ENCODE measurements at places on chromosomes 11 and 22. TPM values are rescaled to one million over a fixed set of nuclear protein-coding genes. Genes with fewer than 3 reads are reported as not detected.
A peak's percentile ranks its signal among the peaks of the same experiment; 100 is the strongest.

Gene CLTCL1
- polyA plus RNA-seq, result 0.17 TPM

Gene DUSP8
- not detected for polyA plus RNA-seq

Gene SLC2A11
- 7.0 TPM for polyA plus RNA-seq

Gene PGA3
- polyA plus RNA-seq, result not detected

Gene MYOD1
- polyA plus RNA-seq, result not detected

Gene CCT8L2
- polyA plus RNA-seq, result not detected

Gene FAM111B
- polyA plus RNA-seq, result 10.9 TPM

Gene AGBL2
- polyA plus RNA-seq, result 14.6 TPM

Gene SLC16A8
- not detected for polyA plus RNA-seq

Gene SMIM38
- polyA plus RNA-seq, result not detected

Gene CARNS1
- polyA plus RNA-seq, result 0.80 TPM

Gene UCP2
- 2,628 TPM for polyA plus RNA-seq

Gene CD3G
- 2.3 TPM for polyA plus RNA-seq

Gene OR6T1
- not detected for polyA plus RNA-seq

Gene INPP5J
- polyA plus RNA-seq, result not detected

Gene KRTAP5-11
- polyA plus RNA-seq, result not detected

Gene GPR83
- polyA plus RNA-seq, result not detected

Gene UPB1
- 0.26 TPM for polyA plus RNA-seq

GRCh38 chr11:130042093-130042591 is 27.6 kb upstream of the APLP2 start:
- DNase-seq, result no peak

- no peak for DNase-seq
Measured at GRCh38 chr22:36966851-36967540, 52.3 kb downstream of the TST start.

- no peak for DNase-seq
Measured at GRCh38 chr22:18096823-18097222, 13.8 kb upstream of the TUBA8 start.

- peak; percentile 39 for DNase-seq
Measured at GRCh38 chr22:31230871-31231621, 18.9 kb downstream of the LIMK2 start.

- DNase-seq, result no peak
Measured at GRCh38 chr11:88414981-88415413, 77.5 kb upstream of the CTSC start.

DNA sequence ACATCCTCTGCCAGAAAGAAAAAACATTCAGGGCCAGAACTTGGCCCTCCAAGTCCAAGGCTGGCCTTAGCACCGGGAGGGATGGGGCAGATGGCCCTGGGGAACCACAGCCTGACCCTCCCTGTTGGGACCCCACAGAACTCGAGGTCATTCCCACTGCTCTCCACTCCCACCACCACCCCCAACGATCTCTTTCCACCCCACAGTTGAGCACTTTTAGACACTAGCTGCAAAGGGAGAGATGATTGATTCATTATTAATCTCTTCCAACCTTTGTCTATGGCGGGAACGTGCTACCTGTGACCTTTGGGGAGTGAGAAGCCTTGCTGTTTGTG is 869.7 kb downstream of the BRD1 start:
- DNase-seq, result no peak

GRCh38 chr11:58685973-58686722 is 45.6 kb downstream of the GLYAT start:
- DNase-seq, result no peak

DNA sequence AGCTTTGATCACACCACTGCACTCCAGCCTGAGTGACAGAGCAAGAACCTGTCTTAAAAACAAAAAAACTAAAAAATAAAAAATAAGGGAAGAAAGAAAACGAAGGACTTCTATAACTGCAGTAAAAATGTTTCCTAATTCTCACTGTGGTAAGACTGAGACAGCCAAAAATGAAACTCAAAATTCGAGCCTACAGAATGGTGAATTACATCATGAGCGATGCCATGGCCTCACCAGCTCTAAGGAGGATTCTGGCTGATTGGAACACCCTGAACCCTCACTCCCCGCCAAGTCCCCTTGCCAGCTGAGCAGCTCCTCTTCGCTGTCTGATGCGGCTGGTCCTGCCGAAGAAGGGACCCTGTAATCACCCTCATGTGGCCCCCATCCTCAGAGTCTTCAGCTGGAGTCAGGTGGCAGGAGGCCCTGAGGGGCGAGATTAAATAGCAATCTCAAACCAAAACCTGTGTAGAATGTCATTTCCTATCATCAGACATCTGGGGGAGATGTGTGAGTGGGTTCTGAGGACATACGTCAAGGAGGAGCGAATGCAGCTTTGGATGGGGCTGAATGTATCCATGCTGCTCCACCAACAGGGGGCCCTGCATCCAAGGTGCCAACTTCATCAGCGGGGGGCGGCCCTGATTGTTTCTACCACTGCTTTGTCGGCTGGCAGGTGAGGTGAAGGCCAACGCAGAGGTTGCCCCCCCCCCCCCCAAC is 29.2 kb downstream of the PDGFB start:
- no peak for DNase-seq

- DNase-seq, result no peak
Measured at GRCh38 chr22:49663823-49664222, 163.8 kb downstream of the BRD1 start.

- DNase-seq, result no peak
Measured at GRCh38 chr11:119406005-119406404, 17.0 kb downstream of the THY1 start.

GRCh38 chr22:35649636-35650250 is 1.5 kb downstream of the APOL6 start:
- no peak for DNase-seq

DNA sequence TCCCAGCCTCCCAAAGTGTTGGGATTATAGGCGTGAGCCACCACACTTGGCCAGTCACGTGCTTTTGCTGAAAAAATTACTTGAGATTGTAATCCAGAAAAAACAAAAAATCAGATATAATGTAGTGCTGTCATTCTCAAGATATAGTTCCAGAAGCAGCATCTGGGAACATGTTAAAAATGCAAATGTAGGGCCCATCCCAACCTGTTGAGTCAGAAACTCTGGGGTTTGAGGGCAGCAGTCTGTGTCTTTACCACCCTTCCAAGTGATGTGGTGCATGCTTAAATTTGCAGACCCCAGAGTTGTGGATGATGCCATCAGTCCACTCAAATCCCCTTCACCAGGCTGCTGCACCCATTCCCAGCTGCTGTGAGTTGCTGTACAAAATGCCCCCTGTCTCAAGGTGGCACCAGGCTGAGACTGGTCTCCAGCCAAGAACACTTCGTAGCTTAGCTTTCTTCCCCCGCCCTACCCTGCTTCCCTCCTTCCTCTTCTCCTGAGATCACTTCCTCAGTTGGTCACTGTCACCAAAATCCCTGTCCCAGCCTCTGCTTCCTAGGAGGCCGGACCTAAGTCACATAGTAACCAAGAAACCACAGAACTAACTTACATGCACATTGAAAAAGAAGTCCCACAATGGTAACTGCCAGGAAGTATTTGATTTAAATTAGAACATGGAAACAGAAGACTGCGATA is 18.2 kb upstream of the ARRB1 start:
- DNase-seq, result no peak

GRCh38 chr22:46580940-46581537 is 39.1 kb upstream of the GRAMD4 start:
- no peak for DNase-seq

- DNase-seq, result no peak
Measured at GRCh38 chr11:72422414-72422813, 11.9 kb downstream of the CLPB start.

DNA sequence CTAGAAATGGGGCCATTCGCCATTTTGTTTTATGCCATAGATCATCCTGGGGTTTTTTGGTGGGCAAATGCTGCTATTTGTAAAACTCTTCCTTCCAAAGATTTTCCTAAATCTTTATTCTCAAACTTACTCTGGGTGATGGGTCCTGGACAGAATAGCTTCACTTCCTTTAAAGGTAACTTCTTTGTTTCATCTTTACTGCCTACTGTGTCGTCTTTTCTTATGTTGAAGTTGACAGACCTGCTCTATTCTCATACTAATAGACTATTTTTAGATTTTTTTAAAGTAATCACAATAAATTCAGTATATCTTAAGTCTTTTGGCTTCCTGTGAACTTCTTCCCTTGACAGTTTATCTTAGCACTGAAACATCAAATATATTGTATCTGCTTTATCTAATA is 98.6 kb downstream of the YAP1 start:
- DNase-seq, result no peak

DNA sequence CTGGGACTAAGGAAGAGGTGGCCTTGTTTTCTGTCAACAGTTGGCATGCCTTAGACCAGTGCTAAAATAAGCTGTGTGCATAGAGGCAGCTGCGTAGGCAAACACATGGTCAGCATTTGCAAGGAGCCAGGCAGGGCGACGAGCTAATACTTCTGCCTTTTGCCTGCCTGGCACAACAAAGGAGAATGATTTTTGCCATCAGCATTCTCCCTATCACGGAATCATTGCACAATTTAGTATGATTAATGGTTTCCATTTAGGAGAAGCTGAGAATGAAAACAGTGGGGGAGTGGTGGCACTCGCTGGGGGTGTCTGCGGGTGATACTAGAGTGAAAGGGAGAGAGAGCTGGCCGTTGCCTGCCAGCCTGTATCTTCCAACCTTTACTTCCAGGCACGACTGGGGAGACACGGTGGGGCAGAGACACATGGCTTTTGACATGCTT is 336.0 kb downstream of the CADM1 start:
- no peak for DNase-seq

GRCh38 chr22:44639891-44640617 is 62.0 kb upstream of the PRR5 start:
- no peak for DNase-seq

- no peak for DNase-seq
Measured at GRCh38 chr11:119266063-119266462, 50.9 kb downstream of the MCAM start.

Data from naive B cell (primary cell).